Effector memory CD4-positive, alpha-beta T cell (primary cell): ENCODE measurements at places on chromosomes 2 and 18.

- DNase-seq = no peak
Measured at GRCh38 chr2:18440141-18440661, 120.3 kb downstream of the RDH14 start.

- no peak for DNase-seq
Measured at GRCh38 chr2:233092432-233093165, 32.5 kb downstream of the INPP5D start.

DNA sequence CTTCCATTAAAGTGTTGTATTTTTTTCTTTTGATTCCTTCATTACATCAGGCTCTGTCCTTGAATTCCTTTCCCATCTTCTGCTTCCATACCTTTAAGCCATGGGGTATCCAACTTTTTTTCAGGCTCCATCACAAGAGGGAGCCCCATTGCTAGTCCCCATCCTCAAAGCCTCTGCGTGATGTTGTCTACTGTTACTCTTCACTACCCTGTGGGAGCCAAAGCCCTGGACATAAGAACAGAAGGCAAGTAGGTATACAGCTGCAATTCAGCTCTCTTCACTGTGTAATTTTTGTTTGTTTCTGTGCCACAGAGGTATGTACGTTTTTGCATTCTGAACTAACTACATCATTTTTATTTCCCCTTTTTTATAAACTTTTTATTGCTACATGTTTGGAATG lies 36.6 kb upstream of the CCNYL1 start:
- no peak for DNase-seq

GRCh38 chr2:157261199-157261782 lies 3.8 kb downstream of the GALNT5 start:
- no peak for DNase-seq

DNA sequence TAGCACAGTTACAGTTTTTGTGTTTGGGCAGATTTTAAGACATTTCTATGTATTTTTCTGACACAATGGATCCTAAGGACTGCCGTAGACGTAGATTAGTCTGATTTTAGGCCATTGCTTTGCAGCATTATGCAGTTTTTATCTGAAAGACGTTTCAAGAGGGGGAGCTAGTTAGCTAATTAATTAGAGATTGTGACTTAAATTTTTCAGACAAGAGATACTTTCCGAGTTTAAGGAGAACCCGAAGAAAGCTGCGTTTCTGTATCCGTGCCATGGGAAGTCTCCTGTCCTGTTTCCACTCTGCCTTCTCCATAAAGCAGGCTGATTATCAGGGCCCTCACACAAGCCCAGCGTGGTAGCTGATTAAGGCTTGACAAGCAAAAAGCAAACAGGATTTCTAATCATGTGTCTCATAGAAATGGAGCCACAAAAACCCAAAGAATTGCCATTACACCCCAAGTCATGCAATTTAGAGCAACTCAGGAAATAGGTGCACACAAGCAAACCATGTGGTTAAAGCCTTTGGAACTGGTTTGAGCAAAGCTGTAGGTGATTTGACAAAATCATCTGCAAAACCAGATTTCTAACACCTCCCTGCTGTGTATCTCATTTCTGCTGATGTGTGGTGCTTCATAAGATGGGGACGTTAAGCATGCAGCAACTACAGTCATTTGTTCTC lies 808.1 kb downstream of the RNF144A start:
- no peak for DNase-seq

- no peak for DNase-seq
Measured at GRCh38 chr2:227222292-227222691, 57.9 kb downstream of the COL4A3 start.

GRCh38 chr2:195632856-195633572 lies 24.0 kb upstream of the SLC39A10 start:
- DNase-seq = no peak

DNA sequence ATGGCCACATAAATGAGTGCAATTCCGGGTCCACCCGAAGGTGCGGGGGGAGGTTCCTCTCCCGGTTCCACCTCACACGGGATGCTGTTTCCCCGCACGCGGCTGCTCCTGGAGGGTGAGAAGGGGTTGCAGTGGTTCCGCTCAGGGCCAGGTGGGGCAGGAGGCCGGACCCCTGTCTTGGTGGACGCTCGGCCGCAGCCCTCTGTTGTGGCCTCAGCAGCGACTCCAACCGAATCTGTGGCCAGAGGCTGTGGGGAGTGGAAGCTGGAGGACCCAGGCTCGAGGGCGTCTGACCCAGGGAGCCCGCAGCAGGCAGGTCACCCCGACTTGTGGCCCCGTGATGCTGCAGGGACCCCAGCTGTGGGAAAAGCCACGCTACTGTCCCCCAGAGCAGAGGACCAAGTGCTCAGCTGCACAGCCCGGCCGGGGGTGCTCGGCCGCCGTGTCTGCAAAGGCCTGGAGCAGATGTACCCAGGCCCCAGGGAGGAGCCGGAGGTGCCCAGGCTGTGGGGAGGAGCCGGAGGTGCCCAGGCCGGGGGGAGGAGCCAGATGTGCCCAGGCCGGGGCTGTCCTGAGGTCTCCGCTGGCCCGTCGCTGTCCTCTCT lies 83.9 kb downstream of the RTP5 start:
- DNase-seq = no peak
